ENCODE measurements at places on chromosomes 5 and 9.

DNA sequence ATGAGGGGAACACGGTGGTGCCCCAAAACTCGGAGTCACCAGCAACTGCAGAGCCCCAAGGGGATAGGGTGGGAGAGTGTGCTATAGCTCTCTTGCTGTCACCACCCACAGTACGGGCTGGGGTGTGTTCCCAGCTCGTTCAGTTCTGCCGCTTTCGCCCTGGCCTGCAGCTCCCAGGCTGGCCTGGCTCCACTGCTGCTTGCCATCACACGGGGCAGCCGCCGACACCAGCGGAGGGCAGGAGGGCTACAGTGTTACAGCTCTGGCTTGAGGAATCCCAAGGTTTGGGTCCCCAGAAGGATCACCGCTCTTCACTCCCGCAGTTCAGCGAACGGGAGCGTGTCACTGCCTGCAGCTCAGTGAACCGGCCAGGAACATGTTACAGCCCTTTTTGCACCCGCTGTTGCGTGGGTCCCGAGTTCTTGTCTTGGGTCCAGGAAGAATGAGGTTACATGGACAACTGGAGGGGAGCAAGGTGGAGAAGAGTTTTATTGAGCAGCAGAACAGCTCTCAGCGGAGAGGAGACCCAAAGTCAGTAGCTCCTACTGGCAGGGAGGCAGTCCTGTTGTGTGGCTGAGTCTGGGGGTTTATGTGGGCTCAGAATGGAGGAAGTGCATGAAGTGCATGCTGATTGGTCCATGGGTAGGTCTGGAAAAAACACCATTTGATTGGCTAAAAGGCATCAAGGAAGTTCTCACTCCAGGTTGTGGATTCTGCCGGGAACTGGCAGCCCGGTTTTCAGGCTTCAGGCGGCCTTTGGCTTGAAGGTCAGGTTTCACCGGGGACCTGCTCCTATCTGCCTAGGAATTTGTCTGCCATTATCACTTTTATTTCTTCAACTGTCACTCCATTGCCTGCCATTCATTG, 113.4 kb downstream of the EHMT1 start:
- no peak for DNase-seq

GRCh38 chr5:107779437-107779836, 108.7 kb upstream of the EFNA5 start:
- DNase-seq, result no peak

- DNase-seq, result peak; percentile 44
Observed at GRCh38 chr5:159819591-159820411, 96.5 kb upstream of the ADRA1B start.

DNA sequence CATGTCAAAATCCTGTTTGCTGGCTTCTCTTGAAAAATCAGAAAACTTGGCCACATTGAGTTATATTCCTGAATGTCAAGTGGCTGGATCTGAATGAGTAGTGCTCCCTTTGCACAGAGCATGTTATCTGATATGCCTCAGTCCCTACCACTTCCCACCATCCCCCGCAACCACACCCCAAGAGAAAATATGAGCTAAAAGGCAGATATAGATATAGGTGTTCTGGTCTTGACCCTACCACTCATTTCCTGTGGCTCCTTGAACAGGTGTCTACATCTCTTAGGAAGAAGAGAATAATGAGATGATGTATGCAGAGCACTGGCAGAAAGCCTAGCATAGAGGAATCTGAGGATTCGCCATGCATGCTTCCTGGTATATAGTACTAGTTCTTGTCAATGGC, 6.6 kb upstream of the CYSTM1 start:
- DNase-seq, result no peak

DNA sequence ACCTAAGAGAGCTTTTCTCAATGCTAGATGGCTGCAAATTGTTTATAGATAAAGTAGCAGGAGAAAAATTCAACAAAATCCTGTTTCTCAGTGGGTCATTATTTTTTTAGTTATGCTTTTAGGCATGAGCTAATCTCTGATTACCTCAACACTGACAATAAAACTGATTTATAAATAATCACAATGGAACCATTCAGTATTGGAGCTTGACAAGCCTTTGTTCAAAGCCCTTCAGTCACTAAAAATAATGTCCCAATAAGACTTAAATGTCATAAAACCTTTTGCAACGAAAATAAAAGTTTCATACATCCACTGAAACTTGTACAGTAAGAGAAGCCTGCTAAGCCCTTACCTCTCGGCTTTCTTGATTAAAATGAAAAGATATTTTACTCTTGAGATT, 27.2 kb downstream of the PTPDC1 start:
- DNase-seq, result no peak

DNA sequence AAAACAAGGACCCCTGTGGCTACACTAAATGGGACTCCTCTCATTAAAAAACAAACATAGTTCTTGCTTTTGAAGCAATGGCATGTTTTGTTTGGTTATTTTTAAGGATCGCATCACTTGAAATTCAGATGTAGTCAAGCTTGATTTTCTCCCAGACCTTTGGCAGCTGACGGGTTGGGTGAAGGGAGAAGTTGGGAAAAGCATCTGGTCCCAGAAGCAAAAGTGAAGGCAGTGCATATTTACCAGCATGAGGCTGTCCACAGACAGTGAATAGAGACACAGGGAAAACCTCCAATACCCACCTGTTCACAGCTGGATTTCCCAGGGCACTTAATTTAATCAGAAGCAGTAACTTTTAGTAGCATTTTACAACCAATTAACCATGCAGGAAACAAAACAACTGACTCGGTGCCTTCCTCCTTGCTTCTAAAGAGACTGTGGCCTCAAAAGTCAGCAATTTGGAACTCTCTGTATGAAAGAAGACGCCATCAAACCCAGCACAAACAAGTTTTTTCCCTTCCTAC, 245.4 kb downstream of the EBF1 start:
- DNase-seq, result no peak
